ENCODE measurements at places on chromosomes 2 and 18.

GRCh38 chr2:118121986-118122524 lies 33.8 kb downstream of the INSIG2 start:
- no peak for DNase-seq

- no peak for DNase-seq
Measured at GRCh38 chr18:34866739-34867138, 156.6 kb downstream of the DTNA start.

DNA sequence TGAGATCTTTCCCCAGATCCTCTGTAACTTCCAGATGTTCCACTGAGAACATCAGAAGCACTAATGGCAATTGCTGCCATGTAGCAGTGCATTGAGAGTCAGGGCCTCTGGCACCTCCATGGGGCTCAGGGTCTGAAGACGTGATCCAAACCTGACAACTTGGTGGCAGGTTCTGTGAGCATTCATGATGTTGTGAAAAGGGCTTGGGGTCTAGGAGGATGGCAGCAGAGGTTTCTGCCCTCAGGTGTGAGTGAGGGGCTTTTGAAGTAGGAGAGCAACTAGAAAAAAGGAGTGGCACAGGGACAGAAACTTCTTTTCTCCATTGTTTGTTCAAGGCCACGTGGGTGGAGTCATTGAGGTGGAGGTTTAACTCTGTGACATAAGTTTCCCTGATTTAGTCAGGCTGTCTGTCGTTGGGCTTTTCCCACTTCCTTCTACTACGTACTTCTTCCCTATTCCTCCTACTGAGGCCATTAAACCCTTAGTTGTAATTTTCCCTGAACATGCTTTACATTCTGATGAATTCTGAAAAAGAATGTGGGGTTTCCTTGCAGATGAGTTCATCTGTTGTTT lies 13.1 kb downstream of the CFLAR start:
- DNase-seq, result no peak

DNA sequence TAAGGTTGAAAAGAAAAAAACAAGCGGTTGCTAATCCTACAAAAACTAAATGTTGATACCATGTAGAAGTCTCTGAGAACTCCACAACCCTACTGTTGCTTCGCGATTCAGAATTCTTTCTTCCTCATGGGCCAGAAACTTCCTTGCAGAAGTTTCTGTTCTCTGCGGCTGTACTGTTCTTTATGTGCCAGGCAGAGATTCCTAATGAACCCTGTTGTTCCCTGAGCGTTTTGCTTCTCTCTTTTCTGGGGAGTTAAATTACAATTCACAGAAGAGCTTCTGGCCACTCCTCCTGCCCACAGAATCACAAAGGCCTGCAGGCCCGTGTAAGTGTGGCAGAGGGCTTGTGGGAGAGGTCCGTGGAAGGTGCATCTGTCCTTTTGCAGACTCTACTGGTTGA lies 1.8 kb upstream of the THNSL2 start:
- no peak for DNase-seq

DNA sequence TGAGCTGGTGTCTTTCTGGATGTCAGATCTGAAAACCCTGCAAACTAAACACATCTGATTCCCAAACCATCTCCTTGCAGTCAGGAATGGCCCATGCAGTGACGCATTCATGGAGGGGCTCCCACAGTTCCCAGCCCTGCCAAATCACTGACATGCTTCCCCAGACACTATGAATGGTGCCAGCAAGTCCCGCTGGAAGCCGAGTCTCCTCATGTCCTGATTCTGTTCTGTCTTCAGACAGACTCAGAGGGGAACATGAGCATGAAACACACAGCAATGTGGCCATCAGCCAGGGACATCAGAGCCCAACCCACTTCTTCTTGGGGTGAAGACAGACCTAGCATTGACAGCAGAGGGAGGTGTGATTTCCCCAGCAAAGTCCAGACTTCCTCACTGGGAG lies 83.7 kb downstream of the TTC32 start:
- no peak for DNase-seq
